ENCODE measurements at places on chromosomes 4 and X. TPM values are rescaled to one million over a fixed set of nuclear protein-coding genes. Genes with fewer than 3 reads are reported as not detected.

Gene MAGEA11
- 0.82 TPM for total RNA-seq

Gene EDA2R
- 2.7 TPM for total RNA-seq

Gene P2RY10
- total RNA-seq, result 0.62 TPM

Gene HDX
- 6.7 TPM for total RNA-seq

Gene SLC4A4
- total RNA-seq, result 23.9 TPM

Gene SHOX
- not detected for total RNA-seq

Gene MAGEC3
- not detected for total RNA-seq

Gene STATH
- total RNA-seq, result 68.2 TPM

Gene MAGED4B
- 32.6 TPM for total RNA-seq

Gene SAGE1
- not detected for total RNA-seq

Gene RIPPLY1
- total RNA-seq, result not detected

Gene BTK
- 3.6 TPM for total RNA-seq

Gene SPACA5
- total RNA-seq, result not detected

Gene TEX13C
- total RNA-seq, result not detected

Gene POF1B
- 6.3 TPM for total RNA-seq

Gene ENOX2
- 9.2 TPM for total RNA-seq

Gene GSX2
- not detected for total RNA-seq

Gene ZCCHC12
- 0.51 TPM for total RNA-seq

Gene NWD2
- 0.41 TPM for total RNA-seq

Gene SPATA4
- total RNA-seq, result not detected

Gene ADH1B
- 12.5 TPM for total RNA-seq

Gene MXRA5
- 103 TPM for total RNA-seq

Gene TRIM60
- not detected for total RNA-seq

Gene VSIG1
- total RNA-seq, result not detected

Gene REELD1
- total RNA-seq, result not detected

Gene KLHL2
- 24.3 TPM for total RNA-seq

Gene PUDP
- total RNA-seq, result 20.8 TPM

Gene FRMD7
- 0.82 TPM for total RNA-seq

Gene SSX3
- not detected for total RNA-seq

Gene QRFPR
- 0.62 TPM for total RNA-seq

Gene VGLL1
- not detected for total RNA-seq

Gene MTNR1A
- total RNA-seq, result 0.21 TPM

Gene REPS2
- 7.9 TPM for total RNA-seq

Gene VEGFD
- total RNA-seq, result 12.3 TPM

Gene GDPD2
- 1.5 TPM for total RNA-seq

Gene HSD17B13
- total RNA-seq, result not detected

Gene SHROOM3
- total RNA-seq, result 17.5 TPM

Gene CXorf51B
- total RNA-seq, result not detected

Gene ZFP92
- 1.4 TPM for total RNA-seq

Gene SLC6A8
- total RNA-seq, result 26.9 TPM

Gene AFF2
- 3.1 TPM for total RNA-seq

Gene PDCL2
- not detected for total RNA-seq

Gene TGIF2LX
- total RNA-seq, result not detected

Gene TLR2
- 7.1 TPM for total RNA-seq

Gene RBM46
- not detected for total RNA-seq

Gene CXCL5
- 0.72 TPM for total RNA-seq

Gene AWAT2
- total RNA-seq, result not detected

Gene KCND1
- 2.1 TPM for total RNA-seq

Gene MAOA
- total RNA-seq, result 10.8 TPM

Gene SLC34A2
- total RNA-seq, result 10.7 TPM

Gene ARMCX4
- total RNA-seq, result 23.7 TPM
